Stimulated activated CD4-positive, alpha-beta T cell treated with anti-CD3 and anti-CD28 coated beads, Interleukin-4, amount 100 ng/mL, for 4 hours (primary cell): ENCODE measurements at places on chromosomes 13 and 19.

DNA sequence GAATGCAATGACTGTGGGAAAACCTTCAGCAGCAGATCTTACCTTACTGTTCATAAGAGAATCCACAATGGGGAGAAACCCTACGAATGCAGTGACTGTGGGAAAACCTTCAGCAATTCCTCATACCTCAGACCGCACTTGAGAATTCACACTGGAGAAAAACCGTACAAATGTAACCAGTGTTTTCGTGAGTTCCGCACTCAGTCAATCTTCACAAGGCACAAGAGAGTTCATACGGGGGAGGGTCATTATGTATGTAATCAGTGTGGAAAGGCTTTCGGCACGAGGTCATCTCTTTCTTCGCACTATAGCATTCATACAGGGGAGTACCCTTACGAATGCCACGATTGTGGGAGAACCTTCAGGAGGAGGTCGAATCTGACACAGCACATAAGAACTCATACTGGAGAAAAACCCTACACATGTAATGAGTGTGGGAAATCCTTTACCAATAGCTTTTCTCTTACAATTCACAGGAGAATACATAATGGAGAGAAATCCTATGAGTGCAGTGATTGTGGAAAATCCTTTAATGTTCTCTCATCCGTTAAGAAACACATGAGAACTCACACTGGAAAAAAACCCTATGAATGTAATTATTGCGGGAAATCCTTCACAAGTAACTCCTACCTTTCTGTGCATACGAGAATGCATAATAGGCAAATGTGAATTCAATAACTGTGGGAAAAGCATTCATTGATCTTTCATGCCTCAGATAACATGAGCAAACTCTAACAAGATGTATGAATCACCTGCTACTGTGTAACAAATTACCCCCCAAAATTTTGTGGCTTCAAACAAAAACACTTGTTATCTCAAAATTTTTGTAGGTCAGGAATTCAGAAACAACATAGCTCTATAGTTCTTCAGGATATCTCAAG is 13.8 kb downstream of the ZNF557 start:
- no peak for DNase-seq

DNA sequence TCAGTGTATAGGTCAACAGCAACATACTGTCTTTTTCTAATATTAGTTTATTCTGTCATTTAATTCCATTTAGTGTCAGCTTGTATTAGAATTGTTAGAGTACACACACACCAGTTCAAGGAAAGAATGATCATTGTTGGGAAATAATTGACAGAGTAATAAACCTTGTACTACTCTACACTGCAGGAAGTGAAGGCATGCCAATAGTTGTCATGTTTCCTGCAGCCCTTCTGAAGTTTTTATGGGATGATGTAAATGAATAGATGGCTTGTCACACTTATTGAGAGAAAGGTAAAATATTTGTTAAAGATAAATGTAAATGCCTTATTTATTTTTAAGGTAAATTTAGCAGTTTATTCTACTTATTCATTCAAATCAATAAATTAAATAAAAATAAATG is 306.9 kb upstream of the KLHL1 start:
- DNase-seq, result no peak

GRCh38 chr13:107864543-107865317 is 350.6 kb downstream of the LIG4 start:
- no peak for DNase-seq

DNA sequence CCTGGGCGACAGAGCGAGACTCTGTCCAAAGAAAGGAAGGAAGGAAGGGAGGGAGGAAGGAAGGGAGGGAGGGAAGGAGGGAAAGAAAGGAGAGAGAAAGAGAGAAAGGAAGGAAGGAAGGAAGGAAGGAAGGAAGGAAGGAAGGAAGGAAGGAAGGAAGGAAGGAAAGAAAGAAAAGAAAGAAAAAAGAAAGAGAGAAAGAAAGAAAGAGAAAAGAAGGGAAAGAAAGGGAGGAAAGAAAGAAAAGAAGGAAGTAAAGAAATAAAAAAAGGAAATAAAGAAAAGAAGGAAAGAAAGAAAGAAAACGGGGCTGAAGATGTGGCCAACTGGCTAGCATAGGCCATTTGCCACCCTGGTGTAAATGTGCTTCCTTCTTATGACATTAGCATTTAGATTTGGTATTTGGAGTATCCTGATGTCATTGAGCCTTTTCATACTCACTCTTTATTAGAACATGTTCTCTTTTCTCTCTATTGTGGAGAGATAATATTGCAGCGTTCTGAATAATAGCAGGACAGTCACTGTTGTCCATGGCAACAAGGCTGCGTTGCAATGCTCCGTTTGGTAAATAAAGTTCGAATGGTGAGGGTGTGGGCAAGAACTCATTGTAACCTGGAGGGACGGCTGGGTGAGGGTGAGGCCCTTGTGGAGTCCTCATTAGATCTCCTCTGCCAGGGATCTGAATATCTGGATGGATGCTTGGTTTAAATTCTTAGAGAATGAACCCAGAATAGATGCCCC is 173.9 kb upstream of the UBL3 start:
- DNase-seq, result no peak

- DNase-seq, result no peak
These were observed 147.3 kb downstream of the SLC7A1 start for GRCh38 chr13:29448174-29448573.

DNA sequence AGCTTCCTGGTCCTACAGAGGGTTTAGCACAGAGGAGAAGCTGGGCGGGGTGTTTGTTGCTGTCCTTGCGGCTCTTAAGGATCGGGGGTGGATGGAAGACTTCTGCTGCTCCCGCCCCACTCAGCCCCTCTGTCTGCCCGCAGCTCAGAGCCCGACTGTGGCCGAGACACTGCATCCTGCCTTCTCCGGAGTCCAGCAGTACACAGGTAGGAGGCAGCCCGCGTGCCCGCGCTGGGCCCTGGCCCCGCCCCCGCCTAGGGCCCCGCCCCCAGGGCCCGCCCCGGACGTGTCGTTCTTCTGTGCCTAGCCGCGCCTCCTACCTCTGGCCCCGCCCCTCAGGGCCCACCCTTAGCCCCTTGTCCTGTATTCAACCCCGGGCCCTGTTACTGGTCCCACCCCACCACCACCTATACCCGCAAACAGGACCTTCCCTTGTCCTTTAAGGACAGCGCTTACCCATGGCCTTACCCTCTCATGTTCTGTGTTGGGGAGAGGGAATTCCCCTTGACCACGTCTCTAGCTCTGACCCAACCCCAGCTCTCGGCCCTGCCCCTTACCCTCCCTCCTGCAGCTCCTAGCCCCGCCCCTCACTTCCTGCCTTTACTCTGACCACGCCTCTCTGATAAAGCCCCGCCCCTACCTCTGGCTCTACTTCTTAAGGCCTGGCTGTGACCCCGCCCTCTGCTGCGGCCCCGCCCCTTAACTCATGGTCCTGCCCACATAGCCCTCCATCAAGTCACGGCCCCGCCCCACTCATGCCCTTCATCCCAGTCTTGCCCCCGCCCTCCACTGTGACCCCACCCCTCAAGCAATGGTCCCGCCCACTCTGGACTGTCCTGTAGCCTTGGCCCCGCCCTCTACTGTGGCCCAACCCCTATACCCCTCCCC is 60.5 kb downstream of the CELF5 start:
- peak; percentile 48 for DNase-seq

DNA sequence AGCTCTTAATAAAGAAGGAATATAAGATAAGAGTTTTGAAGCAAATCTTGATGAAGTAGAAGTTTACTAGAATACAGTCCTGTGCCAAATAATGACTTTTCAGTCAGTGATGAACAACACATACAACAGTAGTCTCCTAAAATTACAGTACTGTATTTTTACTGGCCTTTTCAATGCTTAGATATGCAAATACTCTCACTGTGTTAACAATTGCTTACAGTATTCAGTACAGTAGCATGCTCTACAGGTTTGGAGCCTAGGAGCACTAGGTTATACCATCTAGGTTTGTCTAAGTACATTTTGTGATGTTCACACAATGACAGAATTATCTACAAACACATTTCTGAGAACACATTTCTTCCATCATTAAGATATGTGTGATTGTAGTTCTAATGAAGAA is 316.7 kb upstream of the KLHL1 start:
- DNase-seq, result no peak

DNA sequence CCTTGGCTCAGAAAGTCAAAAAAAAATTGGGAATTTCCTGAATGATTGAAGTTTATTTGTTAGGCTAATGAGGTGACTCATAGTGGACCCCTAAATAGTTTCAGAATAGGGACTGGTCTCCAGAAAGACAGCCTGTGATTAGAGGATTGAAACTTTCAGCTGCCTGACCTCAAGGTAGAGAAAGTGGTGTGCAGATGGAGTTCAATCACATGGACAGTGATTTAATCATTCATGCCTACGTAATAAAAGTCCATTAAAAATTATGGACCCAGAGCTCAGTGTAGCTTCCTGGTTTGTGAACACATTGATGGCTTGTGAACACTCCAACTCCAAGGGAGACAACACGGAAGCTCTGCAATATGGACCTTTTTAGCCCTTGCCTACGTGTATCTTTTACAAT is 533.2 kb upstream of the PCDH9 start:
- no peak for DNase-seq
